ENCODE measurements at places on chromosomes 5 and 9. TPM values are rescaled to one million over a fixed set of nuclear protein-coding genes. Genes with fewer than 3 reads are reported as not detected.
A peak's percentile ranks its signal among the peaks of the same experiment; 100 is the strongest.

GRCh38 chr9:137241490-137242268, 592 bp downstream of the TUBB4B start:
- DNase-seq, result peak; percentile 90

- peak; percentile 93 for DNase-seq
Measured at GRCh38 chr5:160508780-160509361, 87.2 kb downstream of the PTTG1 start.

DNA sequence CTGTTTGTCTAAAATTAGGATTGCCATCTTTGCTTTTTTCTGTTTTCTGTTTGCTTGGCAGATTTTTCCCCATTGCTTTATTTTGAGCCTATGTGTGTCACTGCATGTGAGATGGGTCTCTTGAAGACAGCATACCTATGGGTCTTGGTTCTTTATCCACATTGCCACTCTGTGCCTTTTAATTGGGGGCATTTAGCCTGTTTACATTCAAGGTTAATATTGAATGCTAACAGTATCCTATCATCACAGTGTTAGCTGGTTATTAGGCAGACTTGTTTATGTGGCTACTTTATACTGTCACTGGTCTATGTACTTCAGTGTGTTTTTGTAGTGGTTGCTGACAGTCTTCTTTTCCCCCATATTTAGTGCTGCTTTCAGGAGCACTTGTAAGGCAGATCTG, 67.3 kb downstream of the ISOC1 start:
- no peak for DNase-seq

Gene ANKRD20A1
- 1.2 TPM for total RNA-seq

DNA sequence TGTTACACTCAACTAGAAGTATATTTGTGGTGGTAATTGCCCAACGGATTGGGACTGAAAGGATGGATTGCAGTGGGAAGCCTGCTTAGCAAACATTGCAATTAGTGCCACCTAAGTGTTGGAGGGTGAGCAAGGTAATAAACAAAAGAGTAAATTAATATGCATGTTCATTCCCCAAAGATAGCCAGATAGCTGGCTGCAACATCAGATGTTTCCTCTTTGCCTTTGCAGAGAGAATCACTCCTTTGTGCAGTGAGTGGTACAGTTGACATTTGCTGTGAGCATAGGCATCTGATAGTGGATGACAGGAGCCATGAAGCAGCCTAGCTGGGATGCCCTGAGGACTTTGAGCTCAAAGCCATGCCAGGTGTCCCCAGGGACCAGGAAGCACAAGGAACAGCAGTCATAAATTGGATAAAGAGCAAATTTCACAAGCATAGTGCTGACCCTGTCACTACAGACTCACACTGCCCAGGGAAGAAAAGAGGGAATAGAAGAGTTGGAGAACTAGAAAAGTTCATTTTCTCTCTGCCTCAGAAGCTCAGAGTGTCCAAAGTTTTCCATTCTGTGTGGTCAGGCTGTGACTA, 336.1 kb upstream of the SLC30A5 start:
- DNase-seq, result no peak

DNA sequence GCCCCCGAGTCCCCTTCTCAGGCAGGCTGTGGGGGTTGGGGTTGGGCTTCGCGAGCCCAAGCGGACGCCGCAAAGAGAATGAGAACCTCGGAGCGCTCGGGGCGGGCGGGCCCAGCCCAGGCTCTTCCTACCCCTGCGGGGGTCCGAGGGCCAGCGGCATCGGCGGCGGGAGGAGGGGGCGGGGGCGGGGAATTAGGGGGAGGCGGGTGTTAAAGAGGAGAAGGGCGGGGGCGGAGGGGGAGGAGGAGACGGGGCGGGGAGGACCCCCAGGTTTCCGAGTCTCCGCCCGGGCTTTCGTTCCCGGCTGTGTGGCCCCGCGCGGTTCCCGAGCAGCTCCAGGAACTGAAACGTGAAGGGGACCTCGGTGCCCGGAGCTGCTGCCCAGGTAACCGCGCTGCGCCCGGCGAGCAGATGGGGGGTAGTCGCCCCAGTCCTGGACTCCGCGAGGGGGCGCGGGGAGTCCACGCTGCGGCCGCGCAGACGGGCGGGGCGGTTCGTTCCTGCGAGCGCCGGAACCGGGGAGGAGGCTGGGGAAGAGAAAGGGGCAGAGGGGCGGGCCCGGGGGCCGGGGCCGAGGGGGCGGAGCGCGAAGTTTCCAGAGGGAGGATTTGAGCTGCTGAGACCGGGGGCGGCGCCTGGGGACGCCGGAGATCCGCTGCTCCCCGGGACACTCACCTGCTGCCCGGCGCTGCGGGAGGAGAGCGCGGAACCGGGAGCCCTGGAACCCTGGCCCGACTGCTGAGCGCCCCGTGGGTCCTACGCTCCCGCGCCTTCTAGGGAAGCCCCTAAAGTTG, 38.4 kb upstream of the PLEKHG4B start:
- peak; percentile 78 for DNase-seq

- DNase-seq, result peak; percentile 33
Measured at GRCh38 chr5:67104859-67105258, 91.7 kb downstream of the CD180 start.

Measured in activated CD4-positive, alpha-beta T cell treated with anti-CD3 and anti-CD28 coated beads, Interleukin-2, amount 10 ng/mL, durations not matched to agents 24 days and 14 days (primary cell).